Activated CD4-positive, CD25-positive, alpha-beta regulatory T cell (primary cell): ENCODE measurements at places on chromosomes 1 and 21.

DNA sequence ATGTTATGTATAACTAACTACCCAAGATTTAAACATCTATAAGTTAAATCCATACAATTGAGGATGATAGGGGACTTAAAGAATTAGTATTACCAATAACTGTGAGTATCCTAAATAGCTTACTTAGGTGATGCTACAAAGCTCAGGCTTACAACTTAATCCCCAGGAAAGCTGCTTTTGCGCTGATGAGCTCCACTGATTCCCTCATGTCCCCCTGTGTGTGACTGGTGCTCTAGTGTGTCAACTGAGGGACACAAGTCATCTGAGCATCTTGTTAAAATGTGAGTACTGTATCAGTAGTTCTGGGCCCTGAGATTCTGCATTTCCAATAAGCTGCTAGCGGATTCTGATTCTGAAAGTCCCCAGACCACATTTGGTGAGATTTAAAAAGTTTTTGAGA lies 1458.8 kb downstream of the MRPL39 start:
- no peak for DNase-seq

DNA sequence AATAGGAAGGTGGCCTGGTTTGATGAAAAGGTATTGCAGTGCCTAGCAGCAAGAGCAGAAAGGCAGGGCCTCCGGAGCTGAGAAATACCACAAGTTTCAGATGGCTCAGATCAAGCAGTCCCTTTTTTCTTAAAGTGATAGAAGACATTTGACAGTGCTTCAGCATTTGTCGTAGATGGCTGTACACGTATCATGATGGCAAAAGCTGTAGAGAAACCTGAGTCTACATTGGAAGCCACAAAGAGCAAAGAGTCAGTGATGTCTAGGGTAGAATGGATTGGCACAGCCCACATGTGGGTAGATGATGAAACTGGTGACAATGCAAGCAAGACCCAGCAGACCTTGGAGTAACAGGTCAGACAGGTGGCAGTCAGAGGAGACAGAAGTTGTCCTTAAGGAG lies 101.3 kb upstream of the ARTN start:
- DNase-seq = no peak

- no peak for DNase-seq
Measured at GRCh38 chr1:59926381-59927123, at the start of gene CYP2J2. Gene CYP2J2 (minus strand): TSS chr1:59926773. CDS start chr1:59926746, 27 bp downstream.

DNA sequence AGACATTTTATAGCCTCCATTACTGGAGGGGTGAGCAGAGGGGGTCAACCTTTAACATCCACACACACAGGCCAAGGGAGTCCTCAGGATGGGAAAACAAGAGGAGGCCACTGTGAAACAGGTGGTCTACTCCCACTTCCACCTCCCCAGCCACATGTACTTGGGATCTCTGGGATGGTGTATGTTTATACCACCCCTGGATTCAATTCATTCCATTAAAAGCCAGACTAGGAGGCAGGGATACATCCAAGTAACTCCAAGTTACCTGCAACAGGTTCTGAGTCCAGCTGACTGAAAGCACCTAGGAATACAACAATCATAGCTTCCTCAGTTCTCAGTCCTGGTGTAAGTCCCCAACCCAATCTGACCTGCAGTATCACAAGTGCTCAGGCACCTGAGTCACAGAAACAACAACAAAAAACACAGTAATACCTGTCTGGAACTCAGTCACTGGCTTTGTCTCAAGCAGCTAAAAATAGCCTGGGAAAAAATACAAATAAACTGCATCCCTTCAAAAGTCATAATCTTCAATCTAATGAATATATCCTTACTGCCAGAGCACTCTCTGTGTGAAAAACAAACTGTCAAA lies 9.8 kb downstream of the ERI3 start:
- no peak for DNase-seq

- no peak for DNase-seq
Measured at GRCh38 chr1:230204842-230205241, 137.8 kb downstream of the GALNT2 start.

DNA sequence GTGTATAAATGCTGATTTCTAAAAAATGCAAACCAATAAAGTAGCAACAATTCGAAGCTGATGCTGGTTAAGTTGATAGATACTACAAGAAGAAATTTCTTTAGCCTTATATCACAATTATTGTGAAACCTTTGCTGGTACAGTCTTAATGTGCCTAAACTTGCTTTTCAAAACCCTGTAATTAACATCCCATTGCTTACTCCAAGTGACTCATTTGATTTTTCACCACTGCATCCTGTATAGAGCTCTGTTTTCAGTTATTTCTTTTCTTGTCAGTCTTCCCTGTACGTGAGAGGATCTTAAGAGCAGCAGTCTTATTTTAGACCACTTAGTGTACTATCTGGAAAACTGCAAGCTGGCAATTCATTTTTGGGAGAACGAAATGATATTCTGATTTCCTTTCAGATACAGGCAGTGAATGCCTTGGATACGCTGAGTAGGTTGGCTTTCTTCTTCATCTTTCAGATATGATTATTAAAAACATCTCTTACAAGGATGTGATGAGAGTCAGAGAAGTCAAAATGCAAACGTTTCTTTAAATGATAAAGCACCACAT lies 210.3 kb downstream of the KCTD3 start:
- no peak for DNase-seq

DNA sequence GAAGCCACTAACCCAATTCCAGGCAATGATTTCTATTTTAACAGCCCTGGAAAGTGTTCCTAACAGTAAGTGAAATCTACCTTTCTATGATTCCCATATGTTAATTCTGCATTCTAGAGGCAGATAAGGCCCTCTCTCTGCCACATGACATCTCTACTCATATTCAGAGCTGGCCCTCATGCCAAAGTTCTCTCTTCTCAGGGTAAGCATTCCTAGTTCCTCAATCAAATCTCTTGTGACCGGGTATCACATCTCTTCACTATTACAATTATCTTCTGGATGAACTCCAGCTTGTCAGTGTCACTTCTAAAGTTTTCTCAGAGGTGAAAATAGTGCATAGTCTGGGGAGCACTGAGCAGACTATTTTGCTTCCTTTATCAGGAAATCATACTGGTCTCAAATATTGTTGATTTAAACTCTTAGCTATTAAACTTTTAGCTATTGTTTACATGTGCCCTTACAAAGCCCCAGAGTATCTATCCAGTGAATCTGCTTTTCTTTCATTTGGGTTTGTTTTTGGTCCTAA lies 66.4 kb upstream of the TNFSF18 start:
- DNase-seq = no peak

GRCh38 chr1:66998972-66999371 lies 55.0 kb downstream of the SLC35D1 start:
- no peak for DNase-seq

GRCh38 chr1:218496561-218496960 lies 151.4 kb downstream of the TGFB2 start:
- DNase-seq = no peak

DNA sequence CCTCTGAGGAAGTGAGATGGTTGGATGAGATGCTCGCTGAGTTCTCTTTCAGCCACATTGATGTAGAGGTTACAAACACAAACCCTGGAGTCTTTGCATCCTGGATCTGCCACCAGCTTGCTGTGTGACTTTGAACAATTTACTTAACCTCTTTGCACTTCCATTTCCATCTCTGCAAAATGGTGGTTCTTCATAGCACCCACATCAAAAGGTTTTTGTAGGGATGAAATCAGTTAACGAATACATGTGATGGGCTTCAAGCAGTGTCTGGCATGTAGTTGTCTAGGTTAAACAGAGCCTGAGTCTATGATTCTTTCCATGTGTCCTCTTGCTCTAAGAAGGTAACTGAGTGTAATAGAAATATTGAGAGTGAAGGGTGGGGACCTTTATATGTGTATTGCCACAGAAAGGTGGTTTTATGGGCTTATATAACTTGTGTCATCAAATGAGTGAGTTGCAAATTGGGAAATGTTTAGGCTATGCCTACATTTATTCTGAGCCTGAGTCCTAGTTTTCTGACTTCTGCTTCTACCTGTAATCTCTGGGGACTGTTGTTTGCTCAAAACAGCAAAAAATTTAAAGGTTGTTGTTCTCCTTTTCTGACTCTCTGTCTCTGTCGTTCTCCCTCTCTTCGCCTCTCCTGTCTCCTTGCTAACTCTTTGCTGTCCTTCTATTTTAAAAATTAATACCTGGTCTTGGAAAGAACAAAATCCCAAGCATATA lies 27.3 kb upstream of the LRRN2 start:
- DNase-seq = no peak

DNA sequence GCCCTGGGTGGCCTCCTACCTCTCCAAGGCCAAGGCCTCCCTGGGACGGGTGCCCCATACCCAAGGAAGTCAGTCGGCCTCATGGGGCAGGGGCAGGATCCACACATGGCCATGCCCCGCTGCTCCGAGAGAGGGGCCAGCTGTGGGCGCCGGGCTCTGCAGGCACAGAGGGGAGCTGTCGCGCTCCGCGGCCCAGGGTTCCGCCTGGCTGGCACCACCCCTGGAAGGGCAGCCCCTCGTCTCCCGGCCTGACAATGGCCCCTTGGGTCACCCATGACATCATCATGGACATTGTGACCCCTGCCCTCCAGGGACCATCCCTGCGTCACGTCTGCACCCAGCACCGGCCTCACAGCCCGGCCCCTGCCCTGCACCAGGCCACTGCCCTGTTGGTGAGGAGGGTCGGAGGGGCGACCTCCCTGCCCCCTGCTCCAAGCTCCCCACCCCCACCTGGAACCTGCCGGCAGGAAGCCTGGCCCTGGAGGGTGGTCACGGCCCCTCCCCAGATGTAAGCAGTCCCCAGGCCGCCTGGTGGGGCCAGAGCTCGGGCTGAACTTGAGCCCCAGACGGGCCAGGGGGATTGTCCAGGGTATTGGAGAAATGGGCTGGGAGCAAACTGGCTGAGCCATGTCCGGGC lies 5.8 kb downstream of the TTLL10 start:
- no peak for DNase-seq

DNA sequence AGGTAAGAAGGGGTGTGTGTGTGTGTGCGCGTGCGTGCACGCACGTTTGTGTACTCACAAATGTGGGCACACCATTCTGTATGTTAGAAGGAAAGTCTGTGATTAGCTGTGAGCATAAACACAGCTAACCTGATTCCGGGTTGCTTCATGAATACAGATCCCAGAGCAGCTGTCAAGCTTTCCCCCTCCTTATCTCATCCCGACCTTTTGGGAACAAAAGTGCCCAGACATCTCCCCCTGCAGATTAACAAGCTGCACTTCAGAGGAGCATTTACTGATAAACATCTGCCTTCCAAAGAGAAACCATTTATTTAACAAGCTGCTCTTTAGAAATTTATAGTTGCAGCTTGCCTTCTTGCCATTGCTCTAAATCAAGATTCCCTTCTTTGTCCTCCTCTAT lies 97.0 kb downstream of the MT1HL1 start:
- DNase-seq = no peak
